ENCODE measurements at places on chromosomes 3 and 15. TPM values are rescaled to one million over a fixed set of nuclear protein-coding genes. Genes with fewer than 3 reads are reported as not detected.

Gene INSYN1
- polyA plus RNA-seq: 134 TPM

Gene ACKR4
- 3.6 TPM for polyA plus RNA-seq

DNA sequence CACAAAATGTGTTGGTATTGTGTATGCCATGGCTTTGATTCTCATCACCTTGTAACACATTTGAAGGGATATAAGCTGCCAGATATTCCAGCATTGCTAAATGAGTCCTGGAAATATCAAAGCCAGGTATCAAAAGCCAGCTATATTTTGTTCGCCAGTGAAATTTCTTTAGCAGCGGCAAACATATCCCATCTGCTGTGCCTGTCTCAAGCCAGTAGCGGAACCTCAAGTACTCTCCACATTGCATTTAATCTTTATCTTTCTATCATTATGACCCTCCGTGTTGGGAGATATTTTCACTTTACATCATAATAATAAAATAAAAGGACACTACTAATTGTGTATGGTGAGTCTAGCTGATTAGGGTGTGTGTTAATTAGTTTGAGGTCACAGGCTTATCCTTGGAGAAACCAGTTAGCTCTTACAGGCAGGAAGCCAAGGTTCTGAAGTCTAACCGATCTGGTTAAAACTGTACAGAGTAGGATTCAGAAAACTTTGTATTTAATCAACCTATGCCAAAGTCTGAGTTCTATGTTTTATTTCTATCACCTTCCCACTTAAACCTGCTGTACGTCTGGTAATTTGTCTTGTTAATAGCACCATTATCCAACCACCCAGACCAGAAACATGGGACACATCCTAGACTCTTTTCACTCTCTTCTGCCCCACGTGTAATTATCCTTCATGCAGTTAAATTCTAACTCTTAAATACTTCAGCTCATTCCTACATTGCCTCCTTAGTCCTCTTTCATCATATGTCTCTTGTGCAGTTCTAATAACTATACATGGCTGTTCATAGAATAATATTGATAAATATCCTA, 14.5 kb downstream of the TIPARP start:
- no peak for DNase-seq

Gene SLITRK3
- not detected for polyA plus RNA-seq

Gene CYP19A1
- 0.68 TPM for polyA plus RNA-seq

Gene C3orf22
- not detected for polyA plus RNA-seq

Gene GOLGA6L10
- polyA plus RNA-seq: 5.3 TPM

Gene SLC6A11
- polyA plus RNA-seq: not detected

DNA sequence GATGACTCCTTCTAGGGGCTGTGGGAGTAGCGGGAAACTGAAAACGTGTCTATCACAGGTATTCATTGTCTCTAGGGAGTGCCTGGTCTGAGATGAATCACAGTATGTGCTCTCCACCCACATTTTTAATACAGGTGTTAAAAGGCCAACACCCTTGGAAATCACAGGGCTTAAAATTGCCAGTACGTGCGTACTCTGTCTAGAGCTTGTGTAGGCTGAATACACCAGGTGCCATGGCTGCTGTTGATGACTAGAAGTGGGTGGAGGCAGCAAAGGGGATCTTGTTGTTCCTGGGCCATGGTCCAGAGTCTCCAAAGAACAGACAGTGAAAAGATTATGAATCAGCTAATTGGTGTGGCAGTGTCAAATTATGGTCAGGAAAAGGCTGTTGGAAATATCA, 35.1 kb upstream of the P3H2 start:
- DNase-seq: no peak

GRCh38 chr15:60788692-60789103, 309.8 kb upstream of the ICE2 start:
- DNase-seq: no peak

Gene ROBO2
- 0.15 TPM for polyA plus RNA-seq

Gene SERPINI2
- 0.37 TPM for polyA plus RNA-seq

DNA sequence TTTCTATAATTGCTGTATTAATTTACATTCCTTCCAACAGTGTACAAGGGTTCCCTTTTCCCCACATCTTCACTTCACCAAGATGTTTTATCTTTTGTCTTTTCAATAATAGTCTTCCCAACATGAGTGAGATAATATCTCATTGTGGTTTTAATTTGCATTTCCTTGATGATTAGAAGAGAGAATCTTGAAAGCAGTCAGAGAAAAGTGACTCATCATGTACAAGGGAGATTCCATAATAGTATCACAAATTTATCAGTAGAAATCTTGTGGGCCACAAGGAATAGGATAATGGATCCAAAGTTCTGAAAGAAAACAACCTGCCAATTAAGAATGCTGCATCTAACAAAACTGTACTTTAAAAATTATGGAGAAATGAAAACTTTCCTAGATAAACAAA, 189.3 kb downstream of the NECTIN3 start:
- DNase-seq: no peak

Gene CHRNA7
- polyA plus RNA-seq: 0.61 TPM

DNA sequence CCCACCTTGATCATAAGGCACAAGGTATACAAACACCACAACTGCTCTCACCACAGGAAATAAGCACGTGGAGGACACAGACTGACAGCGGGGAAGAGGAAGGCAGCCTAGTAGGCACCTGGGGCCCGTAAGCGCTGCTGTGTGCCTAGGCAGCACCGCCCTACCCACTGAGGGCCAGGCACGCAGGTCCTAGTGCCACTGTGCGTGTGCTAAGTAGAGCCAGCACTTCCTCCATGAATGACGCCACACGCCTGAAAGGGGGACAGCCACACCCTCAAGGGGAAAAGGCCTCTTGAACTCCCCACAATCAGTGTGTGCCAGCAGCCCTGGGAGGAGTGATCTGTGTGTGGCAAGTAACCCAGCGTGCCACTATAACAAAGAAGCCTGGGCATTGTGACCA, 73.0 kb downstream of the ATP1B3 start:
- no peak for DNase-seq

- DNase-seq: no peak
These were observed 3.5 kb upstream of the CPNE4 start for GRCh38 chr3:132038198-132038825.

- no peak for DNase-seq
These were observed 84.0 kb downstream of the FILIP1L start for GRCh38 chr3:100030346-100030745.

Gene CCR5
- 0.37 TPM for polyA plus RNA-seq

Gene RASL12
- 13.1 TPM for polyA plus RNA-seq

DNA sequence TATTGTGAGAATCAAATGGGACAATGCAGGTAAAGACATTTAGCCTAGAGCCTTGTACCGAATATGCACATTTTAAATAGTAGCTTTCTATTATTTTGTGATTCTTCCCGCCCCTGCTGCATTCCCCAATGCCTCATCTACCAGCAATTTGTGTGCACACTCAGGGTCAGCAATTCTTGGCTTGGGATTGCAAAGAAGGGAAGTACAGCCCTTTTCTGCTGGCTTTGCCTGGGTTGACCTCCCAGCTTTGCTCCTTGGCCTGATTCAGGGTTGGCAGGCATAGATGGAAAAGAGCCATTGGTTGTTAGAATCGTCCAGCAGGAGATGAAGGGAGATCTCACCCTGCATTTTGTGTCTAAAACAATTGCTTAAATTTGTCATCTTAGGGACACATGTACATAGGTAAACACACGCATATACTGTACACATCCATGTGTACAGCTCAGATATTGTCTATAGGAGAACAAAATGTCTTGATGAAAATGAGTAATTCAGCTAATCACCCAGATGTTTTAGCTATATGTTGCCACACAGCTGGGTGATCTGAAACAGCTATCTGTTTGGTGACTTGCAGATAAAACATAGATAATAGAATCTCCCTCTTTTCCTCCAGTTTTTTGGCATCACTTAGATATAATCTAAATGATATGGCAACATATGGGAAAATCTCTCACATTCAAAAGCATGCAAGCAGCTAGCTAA, 340.9 kb upstream of the TBL1XR1 start:
- DNase-seq: peak; percentile 72
